ENCODE measurements at places on chromosomes 3 and 15.

DNA sequence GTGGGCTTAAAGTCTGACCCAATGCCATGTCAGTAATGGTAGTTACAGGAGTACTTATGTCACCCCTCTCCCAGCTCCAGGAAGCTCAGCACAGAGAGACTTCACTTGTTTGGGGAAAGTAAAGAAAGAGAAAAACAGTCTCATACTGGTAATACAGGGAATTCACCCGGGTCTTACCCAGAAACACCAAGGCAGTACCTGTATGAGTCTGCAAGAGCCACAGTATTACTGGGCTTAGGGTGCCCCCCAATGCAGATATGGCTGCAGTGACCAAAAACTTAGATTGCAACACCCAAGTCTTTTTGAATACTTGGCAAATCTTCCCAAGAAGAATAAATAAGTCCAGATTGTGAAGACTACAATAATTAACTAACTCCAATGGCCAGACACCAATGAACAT is 622.1 kb downstream of the IGSF11 start:
- DNase-seq = no peak

DNA sequence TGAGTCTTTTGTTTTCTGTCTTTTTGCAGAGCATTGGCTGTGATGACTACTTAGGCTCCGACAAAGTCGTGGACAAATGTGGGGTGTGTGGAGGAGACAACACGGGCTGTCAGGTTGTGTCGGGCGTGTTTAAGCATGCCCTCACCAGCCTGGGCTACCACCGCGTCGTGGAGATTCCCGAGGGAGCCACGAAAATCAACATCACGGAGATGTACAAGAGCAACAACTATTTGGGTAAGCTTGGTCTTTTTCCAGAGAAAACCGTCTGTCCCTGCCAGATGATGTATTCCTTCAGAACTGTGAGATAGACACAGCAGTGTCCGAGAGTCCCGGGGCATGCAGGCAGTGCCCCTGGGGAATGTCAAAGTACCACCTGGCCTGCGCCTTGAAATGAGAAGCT is 149.9 kb upstream of the NR2E3 start:
- no peak for DNase-seq

DNA sequence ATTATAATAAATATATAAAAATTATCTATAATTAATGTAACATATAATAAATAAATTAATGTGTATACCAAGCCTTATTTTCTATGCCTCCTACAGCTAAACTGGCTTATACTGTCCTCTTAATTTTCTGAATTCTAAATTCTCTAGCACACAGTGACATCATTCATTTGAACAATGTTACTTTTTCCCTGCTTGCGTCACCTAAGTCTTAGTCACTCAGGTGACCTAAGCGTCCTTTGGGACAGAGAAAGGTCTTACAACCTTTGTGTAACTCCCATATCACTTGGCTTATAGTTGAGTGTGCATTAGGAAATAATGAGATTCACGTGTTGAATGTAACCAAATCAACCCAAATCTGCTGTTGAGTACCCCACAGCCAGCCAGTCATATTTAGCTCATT is 48.5 kb upstream of the KCNMB2 start:
- DNase-seq = no peak

DNA sequence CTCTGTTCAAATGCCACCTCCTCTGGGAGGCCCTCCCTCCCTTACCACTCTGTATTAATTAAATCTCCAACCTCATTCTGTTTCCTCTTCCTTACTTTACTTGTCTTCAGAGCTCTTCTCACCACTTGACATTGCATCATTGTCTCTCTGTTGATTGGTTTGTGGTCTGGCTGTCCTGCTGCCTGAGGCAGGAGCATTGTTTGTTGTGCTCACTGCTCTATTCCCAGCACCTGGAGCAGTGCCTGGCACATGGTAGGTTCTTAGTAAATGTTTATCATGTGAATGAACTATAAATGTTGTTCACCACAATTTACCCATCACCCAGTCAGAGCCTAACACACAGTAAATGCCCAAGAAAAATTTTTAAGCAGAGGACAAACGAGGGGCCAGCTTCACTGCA is 6.7 kb upstream of the BFSP2 start:
- no peak for DNase-seq

DNA sequence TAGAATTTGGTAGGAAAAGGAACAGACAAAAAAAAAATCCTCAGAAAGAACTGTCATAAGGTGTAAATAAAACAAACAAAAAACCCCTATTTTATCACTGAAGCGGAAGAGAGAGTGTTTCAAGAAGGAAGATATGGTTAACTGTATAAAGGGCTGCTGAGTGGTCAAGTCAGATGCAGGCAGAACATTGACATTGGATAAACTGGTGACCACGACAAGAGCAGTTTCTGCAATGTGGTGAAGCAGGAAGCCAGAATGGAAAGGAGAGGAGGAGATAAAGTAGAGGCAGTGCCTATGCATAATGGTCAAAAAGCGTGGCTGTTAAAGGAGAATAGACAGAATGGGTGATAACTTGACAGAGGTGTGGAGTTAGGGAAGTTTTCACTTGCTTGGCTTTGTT is 75.3 kb downstream of the CYP19A1 start:
- DNase-seq = no peak

GRCh38 chr15:70535071-70535954 is 228.0 kb downstream of the UACA start:
- DNase-seq = peak; percentile 24

DNA sequence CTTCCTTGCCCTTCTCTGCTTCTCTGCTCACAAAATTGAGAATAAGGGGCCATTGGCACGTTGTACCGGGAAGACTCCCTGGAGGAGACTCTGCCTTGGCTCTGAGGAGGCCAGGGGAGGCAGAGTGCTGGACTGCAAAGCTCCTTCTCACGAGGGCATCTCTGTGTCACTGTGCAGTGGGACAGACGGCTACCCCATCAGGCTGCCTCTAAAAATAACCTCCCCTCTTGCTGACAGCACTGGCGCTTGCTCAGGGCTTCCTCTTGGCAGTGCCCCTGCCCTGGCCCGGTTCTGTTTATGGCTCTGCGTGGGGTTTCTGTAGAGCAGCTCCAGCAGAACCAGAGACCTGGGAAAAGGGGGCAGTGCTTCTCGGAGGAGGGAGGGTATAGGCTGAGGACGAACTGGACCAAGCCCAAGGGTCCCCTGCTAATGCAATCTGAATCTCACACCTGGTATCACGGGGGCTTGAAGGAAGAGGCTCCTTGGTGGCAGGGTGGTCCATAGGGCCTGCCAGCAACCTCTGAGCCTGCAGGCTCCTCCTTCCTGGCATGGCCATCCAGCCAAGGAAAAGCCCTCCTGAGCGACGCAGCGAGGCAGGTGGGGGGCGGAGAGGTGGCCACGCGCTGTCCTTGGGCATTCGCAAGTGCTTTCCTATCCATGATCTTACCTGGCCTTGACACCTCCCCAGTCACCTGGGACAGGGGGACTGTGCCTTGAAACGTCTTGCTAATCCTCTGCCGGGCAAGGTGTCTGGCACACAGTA is 63.3 kb upstream of the TLE3 start:
- DNase-seq = no peak

DNA sequence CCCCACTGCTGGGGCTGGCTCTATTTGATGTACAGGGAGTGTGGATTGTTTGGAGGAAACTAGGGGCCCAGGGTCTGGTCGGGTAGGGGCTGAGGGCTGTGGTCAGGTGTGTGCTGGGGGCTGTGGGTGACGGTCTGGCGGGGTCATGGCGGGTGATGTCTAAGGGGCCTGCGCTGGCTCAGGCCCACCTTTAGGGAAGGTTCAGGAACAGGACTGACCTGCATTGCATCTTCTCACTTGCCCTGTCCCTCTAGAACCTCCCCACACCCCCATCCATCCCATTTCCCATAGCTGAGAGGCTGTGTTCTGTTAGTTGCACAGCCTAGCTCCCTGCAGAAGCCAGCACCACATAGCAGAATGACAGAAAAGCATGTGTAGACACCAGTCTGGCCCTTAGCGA is 39.1 kb downstream of the SCN5A start:
- no peak for DNase-seq

Measured in stimulated activated CD8-positive, alpha-beta memory T cell treated with anti-CD3 and anti-CD28 coated beads, Interleukin-2, amount 100 ng/mL, for 1 hour (primary cell).